ENCODE measurements at places on chromosomes 3 and 15.

DNA sequence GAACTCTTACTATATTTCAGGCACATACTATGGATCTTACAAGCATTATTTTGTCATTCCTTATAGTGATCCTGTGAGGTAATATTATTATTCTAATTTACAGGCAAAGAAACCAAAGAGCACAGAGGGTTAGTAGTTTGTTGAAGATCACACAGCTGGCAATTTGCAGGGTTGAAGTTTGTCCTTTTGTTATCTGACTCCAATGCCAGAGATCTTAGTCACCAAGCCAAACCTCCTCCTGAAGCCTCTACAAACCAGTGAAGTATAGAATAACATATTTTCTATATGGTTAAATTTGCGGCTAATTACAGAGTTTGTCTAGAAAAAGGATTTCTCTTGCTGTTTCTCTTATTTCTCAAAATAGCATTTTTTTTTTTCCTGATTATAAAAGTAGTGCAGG, 11.2 kb downstream of the ISLR2 start:
- DNase-seq = no peak

GRCh38 chr3:160159806-160160205, 65.4 kb upstream of the C3orf80 start:
- DNase-seq = no peak

GRCh38 chr15:29103824-29104565, 165.6 kb downstream of the NSMCE3 start:
- peak; percentile 86 for DNase-seq

GRCh38 chr3:103976931-103977339, 1389.8 kb upstream of the ALCAM start:
- peak; percentile 28 for DNase-seq

- no peak for DNase-seq
These were observed 4.4 kb downstream of the SH3BP5 start for GRCh38 chr3:15327941-15328340.

- no peak for DNase-seq
These were observed 37.7 kb downstream of the PRKCI start for GRCh38 chr3:170259907-170260306.

Measured in HuH-7.5 (cell line).